Posterior cingulate gyrus (tissue), 11 donors: ENCODE measurements at places on chromosomes 5 and 9.

GRCh38 chr5:64160201-64160600, 5.4 kb upstream of the RNF180 start:
- no peak for DNase-seq

DNA sequence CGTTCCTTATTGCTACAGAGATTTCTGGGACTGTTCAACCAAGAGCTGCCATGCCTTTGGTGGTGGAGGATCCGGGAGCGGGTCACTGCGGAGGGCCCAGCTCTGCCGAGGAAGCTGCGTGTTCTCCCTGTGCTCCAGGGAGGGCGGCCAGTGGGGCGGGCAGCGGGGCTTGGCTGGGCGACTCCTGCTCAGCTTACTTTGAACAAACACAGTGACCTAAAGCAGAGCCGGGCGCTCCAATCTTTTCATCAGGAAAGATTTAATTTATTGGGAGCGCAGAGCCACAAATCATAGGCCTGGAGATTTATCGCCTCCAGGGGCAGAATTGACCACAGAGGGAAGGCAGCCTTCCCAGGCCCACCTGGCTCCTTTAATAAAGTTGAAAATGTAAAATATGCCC, 27.7 kb downstream of the LHX3 start:
- peak; percentile 83 for DNase-seq

DNA sequence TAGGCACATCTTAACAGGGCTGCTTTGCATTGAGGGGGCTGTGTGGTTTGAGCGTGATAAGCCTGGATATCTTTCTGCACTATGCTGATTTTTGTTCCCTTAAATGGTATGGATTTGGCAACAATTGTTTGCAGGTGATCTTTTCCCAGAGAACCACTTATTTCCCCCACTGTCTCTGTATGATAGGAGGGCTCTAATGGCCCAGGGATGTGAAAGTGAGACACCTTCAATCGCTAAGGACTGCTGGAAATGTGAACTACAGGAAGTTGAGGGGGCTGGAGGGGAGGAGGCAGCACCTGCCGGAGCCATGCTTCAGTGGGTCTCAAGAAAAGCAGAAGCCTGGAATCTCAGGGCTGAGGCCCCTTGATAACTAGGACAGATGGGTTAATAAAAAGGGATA, 29.4 kb downstream of the SYK start:
- DNase-seq, result no peak

DNA sequence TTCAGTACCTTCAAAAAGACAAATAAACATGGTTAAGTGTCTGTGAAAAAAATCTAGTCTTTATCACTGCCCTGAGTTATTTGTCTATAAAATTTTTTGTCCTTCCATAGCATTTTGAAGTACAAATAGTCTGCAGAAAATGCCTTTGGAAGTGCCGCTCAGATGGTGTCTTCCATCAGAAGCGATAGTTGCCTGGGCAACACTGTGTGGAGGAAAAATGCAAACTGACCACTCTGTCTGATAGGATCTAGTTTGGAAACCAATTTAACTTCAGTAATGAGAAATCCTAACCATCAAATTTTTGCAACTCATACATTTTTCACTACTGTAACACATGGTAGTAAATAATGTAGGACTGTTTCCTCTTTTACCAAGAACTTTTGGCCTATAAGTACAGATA, 449.9 kb downstream of the PRELID2 start:
- DNase-seq, result no peak

- DNase-seq, result no peak
Measured at GRCh38 chr9:27029186-27029585, 23.7 kb upstream of the LRRC19 start.

DNA sequence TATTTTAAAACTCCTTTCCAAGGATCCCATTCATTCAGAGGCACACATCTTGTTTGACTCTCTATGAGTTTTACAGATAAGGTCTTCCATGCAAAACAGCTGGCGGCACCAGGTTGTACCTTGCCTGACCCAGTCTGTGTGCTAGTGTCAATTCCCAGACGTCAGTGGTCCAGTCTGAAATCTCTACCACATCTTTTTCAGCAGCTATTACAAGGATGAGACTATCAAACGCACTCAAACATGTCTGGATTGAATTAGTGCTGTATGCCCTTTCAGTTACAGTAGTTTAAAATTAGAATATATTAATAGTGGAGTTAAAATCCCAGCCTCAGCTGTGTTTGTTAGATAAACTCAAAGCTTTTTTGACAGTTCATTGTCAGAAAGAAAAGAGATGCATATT, 11.7 kb downstream of the CDC14B start:
- peak; percentile 47 for DNase-seq

- no peak for DNase-seq
Measured at GRCh38 chr9:108724652-108725051, 131.1 kb downstream of the ACTL7B start.

GRCh38 chr5:54093081-54093492, 217.3 kb downstream of the ARL15 start:
- no peak for DNase-seq
